HT-29 (cell line): ENCODE measurements at places on chromosomes 5 and 9. TPM values are rescaled to one million over a fixed set of nuclear protein-coding genes. Genes with fewer than 3 reads are reported as not detected.

The OLFML2A gene
- total RNA-seq = 0.21 TPM in 1 of 2 replicates, not detected in the other

The CBY3 gene
- not detected in 2 replicates for total RNA-seq

The EHMT1 gene
- 76.1 and 85.4 TPM in 2 replicates for total RNA-seq

The EIF4EBP3 gene
- total RNA-seq = 3.0 and 6.5 TPM in 2 replicates

The S1PR3 gene
- not detected in 2 replicates for total RNA-seq

The FSTL4 gene
- 0.33 TPM in 1 of 2 replicates, not detected in the other for total RNA-seq

The DNM1 gene
- 83.8 and 87.7 TPM in 2 replicates for total RNA-seq

- DNase-seq = no peak
These were observed 605.6 kb downstream of the MTRR start for GRCh38 chr5:8474569-8474930.

GRCh38 chr9:4235871-4236804 lies 63.7 kb downstream of the GLIS3 start:
- DNase-seq = peak; percentile 83

DNA sequence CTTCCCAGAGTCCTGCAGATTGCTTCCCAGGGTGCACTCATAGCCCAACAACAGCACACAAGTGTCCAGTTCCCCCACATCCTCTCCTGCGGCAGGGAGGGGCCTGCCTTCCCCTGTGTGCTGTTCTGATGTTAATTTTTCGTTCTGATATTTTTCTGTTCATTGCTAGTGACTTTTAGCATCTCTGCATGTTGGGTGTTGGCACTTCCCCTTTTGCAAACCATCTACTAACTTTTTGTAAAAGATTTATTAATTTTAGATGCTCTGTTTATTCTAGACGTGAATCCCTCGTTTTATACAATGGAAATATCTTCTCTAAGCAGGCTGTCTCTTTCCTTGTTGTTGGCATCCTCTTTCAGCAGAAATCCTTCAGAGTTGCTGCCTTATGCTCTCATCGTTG lies 97.3 kb upstream of the DAP start:
- no peak for DNase-seq

DNA sequence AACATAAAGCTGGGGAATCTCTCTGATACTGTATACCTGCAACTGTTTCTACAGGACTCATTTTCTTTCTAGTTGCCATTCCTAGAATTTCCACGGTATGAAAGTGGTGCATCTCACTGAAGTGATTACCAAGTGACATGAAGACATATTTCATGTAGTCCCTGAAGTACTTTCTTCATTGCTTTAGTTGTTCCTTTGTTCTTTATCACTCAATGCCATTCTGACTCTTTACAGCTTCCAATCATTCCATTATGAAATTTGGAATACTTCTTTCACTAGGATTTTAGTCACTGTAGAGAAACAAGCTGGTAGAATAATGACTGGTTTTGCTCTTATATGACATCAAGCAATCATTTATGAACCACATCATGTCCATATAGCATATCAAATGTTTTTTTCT lies 645.1 kb downstream of the CDH18 start:
- no peak for DNase-seq

DNA sequence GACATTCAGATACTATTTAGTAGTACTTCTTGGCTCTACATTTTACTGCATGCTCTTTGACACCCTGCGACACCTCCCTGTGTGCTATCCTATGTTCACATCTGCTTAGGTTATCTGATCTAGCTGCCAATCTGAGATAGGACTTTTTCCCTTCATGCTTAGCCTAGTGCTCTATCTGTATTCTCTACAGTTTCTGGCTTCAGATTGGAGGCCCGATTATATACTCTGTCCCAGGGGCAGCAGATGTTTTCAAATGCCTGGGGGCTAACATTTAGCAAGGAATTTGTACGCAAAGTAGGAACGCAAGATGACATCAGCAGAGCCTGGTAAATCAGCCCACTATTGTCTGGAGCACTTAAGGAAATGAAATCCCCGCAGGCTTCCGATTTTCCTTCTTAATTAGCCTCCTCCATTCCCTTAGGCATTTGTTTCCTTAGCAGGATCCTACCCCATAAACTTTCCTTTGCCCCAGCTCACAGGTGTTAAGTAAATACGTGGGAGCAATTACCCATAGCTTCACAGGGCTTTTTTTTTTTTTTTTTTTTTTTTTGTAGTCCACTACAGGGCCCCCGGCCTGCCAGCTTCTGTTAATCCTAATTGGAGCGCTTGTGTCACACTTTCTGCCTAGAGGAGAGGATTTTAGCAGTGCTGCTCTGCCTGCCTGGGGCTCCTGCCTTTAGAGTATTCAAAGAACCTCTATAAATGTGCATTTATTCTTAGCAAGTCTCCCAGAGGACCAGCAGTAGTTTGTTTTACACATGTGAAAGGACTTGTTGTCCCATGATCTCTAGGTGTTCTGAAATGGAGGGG lies 61.1 kb upstream of the LPAR1 start:
- no peak for DNase-seq

DNA sequence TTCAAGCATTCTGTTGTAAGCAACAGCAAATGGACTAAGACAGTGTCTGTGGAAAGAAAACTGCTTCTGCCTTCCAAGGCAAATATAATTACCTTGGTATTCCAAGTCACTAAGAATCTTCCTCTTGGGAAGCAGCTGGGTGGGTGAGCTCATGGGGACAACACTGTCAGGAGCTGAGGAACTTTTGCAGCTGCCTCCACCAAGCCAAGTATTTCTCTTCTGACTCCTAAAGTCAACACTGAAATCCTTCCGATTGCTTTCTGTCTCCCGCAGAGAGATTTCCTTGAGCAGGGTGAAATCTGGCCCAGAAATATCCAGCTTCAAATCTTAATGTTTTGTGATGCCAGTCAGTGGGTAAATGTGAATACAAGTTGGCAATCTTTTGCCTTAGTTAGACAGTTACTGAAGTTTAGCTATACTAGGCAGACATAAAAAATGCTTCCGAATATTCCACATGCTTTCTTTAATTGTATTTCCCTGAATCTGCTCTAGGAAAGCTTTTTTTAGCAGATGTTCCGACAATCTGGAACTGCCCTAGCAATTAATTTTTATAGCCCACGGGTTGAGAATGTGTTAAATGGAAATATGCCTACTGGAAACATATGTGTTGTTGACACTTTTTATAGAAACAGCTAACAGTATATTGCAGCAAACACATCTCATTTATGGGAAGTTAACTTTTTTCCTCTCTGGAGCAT lies 369.9 kb upstream of the DAB2 start:
- no peak for DNase-seq

- no peak for DNase-seq
These were observed 93.0 kb downstream of the MAMDC2 start for GRCh38 chr9:70136632-70137031.

GRCh38 chr5:127367029-127367428 lies 76.4 kb downstream of the MEGF10 start:
- DNase-seq = no peak

- DNase-seq = no peak
These were observed 37.0 kb downstream of the NACC2 start for GRCh38 chr9:136058084-136058483.

DNA sequence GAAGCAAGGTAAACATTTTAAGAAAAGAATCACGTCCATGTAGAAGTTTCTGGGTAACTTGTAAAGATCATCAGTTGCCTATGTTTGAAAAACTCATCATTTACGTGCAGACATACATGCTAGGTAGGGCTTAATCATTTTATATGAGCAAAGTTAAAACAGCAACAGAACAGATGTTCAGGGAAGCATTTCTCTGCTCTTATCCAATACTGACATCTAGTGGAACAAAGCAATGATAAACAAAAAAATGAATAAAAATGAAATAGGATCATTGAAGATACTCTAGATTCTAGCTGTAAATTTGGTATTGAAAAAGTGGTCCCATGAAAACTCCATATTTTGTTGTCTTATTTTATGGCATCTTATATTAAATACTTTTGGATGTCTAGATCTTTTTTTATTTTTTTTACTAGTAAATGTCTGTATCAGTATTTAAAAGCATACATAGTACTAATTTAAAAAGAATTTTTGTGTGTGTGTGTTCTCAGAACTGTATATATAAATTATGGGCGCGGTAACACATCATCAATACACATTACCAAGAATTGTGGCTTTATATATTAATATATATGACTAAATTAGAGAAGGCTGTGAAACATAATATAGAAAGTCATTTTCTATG lies 1050.2 kb downstream of the CDH12 start:
- DNase-seq = peak; percentile 47

GRCh38 chr9:129392093-129392541 lies 214.1 kb upstream of the IER5L start:
- DNase-seq = no peak

GRCh38 chr9:20028192-20028848 lies 239.5 kb upstream of the SLC24A2 start:
- DNase-seq = no peak

DNA sequence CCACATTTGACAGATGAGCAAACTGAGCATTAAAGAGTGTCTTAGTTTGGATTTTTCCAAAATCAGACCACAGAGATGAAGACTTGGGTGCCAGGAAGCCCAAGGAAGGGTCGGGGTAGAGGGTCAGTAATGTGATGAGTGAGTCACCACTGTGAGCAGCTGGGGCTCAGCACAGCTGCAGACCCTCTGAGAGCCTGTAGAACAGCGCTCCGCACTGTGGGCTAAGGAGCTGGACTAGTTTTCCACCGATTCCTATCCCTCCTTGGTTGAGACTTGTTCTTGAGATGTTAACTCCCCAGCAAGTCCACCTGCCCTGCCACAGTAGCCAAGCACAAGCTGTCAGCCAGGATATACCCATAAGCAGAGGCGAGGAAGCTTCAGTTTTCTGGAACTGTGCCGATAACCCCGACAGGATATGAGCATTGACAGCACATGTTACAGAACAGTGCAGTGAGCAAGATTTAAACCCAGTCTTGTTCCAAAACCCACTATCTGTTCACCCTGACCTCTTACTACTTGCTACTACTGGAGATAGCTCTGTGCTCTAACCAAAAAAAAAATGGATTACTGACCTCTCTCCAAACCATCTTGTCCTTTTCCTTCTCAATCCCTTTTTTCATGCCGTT lies 31.8 kb downstream of the EGFLAM start:
- no peak for DNase-seq
